Nasal cavity respiratory epithelium epithelial cell of viscerocranial mucosa (primary cell): ENCODE measurements at places on chromosomes 3 and 15. TPM values are rescaled to one million over a fixed set of nuclear protein-coding genes. Genes with fewer than 3 reads are reported as not detected.

CFAP92 gene
- 0.34 and 0.36 TPM in 2 replicates for total RNA-seq

LOXL1 gene
- total RNA-seq = 8.2 and 15.0 TPM in 2 replicates

PAQR9 gene
- total RNA-seq = not detected in 2 replicates

P2RY14 gene
- total RNA-seq = not detected in 2 replicates

DUOXA2 gene
- not detected in 2 replicates for total RNA-seq

SPESP1 gene
- 1.7 and 4.9 TPM in 2 replicates for total RNA-seq

ARPP21 gene
- not detected in 2 replicates for total RNA-seq

OR5H2 gene
- total RNA-seq = not detected in 2 replicates

PLA1A gene
- total RNA-seq = 0.14 TPM in 1 of 2 replicates, not detected in the other

ALCAM gene
- total RNA-seq = 178 and 349 TPM in 2 replicates

FBXO40 gene
- not detected in 2 replicates for total RNA-seq

IREB2 gene
- 17.8 and 32.7 TPM in 2 replicates for total RNA-seq

PDIA5 gene
- total RNA-seq = 32.7 and 34.5 TPM in 2 replicates

DLEC1 gene
- total RNA-seq = under 0.01 and 0.21 TPM in 2 replicates

TLR9 gene
- total RNA-seq = 0.07 TPM in 1 of 2 replicates, not detected in the other

PPP2R3A gene
- 7.5 and 12.0 TPM in 2 replicates for total RNA-seq
